NCI-H1436 (cell line): ENCODE measurements at places on chromosomes 7 and 10.
A peak's percentile ranks its signal among the peaks of the same experiment; 100 is the strongest.

DNA sequence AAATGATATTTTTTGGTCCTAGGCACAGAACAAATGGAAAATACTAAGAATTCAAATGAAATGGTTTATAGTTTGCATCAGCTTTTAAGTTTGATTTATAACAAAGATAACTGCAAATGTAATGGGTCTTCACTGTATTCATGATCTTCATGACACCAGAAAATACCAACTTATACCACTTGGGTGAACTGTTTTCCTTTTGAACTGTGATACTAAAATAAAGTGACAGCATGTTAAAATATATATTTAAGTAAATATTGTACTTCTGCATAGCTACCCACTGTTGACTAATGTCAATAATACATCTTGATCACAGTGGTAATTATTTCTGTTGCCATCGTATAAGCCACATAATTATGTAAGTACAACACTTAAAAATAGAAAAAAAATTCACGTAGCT is 442.0 kb upstream of the ANKRD30A start:
- no peak for DNase-seq

DNA sequence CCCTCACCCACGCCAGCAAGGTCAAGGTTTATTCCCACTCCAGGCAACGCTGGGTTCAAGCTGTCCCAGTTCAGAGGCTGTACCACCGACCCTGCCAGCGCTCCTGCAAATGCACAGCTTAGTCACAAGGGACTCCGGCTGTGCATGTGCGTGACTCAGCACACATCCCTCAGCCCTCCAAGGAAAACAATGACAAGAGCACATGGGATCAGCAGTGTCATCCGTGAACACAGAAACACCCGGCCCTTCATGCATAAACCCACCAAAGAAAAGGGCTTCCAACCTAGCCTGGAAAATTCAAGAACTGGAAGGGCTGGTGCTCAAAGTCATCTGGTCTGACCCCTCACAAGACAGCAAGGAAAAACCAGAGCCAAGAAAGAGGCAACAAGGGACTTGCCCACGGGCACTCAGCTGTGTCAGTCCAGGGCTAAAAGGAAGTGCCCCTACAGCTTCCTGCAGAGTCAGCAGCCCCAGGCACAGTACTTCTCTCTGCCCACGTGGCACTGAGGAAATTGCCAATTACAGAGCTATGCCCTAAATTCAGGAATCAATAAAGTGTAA is 106.1 kb downstream of the KCNMA1 start:
- DNase-seq: peak; percentile 68

- no peak for DNase-seq
Observed at GRCh38 chr7:134827436-134827835, 48.0 kb downstream of the CALD1 start.

DNA sequence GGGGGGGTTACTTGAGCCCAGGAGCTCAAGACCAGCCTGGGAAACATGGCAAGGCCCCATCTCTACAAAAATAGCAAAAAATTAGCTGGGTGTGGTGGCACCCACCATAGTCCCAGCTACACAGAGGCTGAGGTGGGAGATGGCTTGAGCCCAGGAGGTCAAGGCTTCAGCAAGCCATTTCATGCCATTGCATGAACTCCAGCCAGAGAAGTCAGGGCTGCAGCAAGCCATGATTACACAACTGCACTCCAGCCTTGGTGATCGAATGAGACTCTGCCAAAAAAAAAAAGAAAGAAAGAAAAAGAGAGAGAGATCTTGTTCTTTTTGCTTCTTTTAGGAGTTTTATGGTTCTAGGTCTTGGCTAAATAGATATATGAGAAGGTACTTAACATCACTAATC is 200.2 kb upstream of the PHYHIPL start:
- no peak for DNase-seq

DNA sequence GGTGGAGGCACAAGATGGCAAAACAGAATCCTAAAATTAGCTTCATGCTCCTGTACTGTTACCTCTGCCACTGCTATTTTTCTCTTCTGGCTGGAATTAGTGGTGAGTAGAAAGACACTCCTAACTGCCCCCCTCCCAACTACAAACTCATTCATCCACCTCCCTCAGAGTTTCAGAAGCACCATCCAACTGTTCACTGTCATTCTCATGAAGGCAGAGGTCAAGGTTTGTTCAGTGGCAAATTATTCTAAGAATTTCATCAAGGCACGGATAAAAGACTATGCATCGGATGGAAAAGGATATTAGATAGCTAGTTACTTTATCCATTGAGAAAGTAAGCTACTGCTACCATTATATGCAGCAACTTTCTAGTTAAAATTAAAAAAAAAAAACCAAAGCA is 59.7 kb downstream of the LRGUK start:
- no peak for DNase-seq

DNA sequence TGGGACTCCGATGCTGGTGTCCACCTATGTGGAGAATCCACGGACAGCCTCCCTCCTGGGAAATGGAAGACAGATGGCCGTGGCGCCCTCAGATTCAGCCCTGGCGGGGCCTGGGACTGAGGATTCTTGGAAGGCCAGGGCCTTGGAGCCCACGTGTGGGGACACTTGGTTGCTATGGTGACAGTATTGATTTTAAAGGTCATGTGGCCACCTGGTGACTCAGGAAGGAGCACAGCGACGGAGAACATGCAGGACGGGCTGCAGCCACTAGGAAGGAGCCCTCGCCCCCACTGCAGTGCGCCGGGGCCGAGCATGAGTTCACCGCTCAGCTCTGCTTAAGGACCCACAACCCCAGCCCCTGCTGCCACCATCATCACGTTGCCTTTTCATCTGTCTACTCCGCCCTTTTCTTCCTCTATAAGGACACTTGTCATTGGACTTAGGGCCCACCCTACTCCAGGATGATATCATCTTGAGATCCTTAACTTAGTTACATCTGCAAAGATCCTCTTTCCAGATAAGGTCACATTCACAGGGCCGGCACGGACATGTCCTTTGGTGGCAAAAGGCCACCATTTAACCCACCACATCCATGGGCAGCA is 3.7 kb upstream of the STK32C start:
- peak; percentile 35 for DNase-seq

DNA sequence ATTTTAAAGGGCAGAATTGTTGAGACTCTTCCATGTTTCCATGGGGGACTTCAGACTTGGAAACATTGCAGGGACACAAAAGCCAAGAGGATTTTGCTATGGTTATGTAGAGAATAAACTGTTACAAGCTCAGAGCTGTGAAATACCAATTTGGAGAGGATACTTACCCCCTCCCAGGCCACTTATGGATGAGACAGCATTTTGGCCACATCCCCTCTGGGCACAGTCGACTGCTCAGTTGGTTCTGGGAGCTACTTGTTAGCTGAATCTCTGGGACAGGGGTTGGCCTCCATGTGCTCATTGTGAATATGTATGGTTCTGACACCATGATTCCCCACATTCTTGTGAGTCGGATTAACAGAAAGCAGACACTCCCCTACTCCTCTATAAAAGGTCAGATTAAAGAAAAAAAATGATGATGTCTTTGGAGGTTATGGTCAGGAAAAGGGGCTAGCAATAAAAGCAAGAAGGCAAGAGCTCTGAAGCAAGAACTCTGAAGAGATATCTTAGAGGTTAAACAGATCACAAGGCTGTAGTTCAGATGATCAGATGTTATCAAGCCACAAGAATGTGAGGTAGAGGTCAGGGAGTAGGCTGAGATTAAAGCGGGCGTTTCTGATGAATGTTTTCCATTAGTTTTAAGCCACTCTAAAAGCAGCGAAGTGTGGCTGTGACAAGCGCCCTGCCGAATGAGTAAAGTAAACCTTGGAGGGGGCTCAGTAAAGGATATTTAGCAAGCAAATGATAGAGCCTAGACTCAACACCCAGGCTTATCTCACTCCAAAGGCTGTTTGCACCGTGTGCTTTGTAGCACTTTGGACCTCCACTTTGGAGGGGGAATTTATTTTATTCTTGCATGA is 17.2 kb downstream of the STAMBPL1 start:
- DNase-seq: no peak

- DNase-seq: no peak
Observed at GRCh38 chr7:148661471-148661870, 37.2 kb upstream of the CUL1 start.

GRCh38 chr7:131106681-131107336 is 220.9 kb upstream of the MKLN1 start:
- no peak for DNase-seq

DNA sequence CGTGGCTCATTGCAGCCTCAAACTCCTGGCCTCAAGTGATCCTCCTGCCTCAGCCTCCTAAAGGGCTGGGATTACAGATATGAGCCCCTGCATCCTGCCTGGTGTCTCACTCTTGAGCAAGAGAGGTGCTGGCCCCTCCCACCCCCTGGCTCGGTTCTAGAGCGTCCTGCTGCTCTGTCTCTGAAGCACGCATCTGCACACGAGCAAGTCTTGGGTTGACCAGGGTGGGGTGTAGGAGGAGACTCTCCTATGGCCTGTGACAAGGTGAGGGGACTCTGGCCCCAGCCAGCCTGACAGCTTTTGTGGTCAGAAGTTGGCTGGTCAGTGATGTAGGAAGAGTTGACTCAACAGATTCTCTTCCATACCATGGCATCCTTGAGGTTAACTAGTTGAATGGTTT is 110.7 kb upstream of the CARD11 start:
- DNase-seq: no peak

DNA sequence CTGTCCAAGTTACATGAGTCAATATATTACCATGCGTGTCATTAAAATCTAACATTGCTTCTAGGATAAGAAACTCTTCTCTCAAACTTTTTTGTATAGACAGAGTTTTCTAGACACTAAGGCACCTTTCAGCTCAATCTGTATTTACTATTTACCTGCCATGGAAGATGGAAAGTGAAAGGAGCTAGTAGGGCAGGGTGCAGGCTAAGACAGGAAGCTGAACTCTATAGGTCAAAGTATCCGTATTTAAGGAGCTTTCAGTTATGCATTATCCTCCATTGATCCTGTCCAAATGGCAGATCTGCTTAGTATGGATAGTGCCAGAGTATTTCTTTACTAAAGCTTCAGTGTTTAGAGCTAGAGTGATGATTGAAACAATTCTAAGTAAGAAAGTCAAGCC is 612.8 kb downstream of the IPMK start:
- no peak for DNase-seq

- DNase-seq: peak; percentile 72
Observed at GRCh38 chr10:60816628-60817397, 38.5 kb downstream of the CDK1 start.

DNA sequence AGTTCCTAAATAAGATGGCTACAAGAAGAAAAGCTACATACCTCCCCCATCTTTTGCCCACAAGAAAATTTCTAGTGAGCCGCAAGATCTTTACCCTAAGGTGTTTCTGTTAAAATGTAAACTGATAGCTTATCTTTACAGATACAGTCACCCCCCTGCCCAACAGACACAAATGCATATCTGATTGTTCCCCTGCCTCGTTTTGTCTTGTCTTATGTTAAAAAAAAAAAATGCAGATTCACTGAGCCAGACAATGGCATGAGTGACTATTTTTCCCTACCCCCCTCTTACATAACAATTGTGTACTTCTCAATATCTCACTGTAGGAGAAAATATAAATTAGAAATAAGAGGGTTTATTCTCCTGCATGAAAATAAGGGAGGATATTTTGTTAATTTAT is 8.5 kb downstream of the ZNF138 start:
- no peak for DNase-seq

- no peak for DNase-seq
Observed at GRCh38 chr10:110160081-110160480, 47.3 kb upstream of the MXI1 start.

DNA sequence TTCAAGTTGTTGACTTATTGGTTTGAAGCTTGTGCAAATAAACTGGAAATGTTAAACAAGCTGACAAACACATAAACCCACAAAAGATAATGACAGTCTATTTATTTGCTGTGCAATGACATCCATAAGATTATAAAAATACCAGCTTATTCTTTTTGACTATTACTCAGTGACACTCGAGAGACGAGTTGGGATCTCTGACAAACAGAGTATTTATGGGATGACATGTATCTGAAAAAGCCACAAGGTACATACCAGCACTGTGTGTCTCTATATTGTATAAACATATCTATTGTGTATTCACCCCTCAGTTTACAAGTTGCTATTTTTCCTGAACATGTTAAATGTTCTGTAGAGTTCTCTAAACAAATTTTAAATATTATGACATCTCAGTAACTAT is 88.9 kb downstream of the CHRM2 start:
- DNase-seq: no peak

DNA sequence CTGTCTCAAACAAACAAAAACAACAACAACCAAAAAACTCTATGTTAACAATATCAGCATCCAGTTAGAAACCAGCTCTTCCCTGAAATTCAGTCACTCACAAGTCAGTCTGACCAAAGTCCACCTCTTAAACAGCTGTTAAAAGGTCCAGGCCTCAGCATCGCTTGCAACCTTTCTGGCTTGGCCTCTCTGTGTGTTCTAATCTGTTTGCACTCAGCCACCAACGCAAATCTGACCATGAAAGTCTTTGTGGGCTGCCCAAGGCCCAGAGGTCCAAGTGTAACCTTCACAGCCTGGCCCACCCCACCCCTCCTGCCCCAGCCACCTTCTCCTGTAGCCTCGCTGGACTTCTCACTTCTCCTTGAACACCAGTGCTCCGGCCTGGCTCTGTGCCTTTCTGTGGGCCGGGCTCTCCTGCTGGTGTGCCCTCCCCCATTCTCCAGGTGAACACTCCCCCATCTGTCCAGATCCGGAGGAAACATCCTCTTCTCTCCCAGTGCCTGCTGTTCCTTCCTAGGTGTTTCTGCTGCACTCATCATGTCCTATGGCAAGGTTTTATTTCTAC is 72.2 kb upstream of the EFCAB10 start:
- no peak for DNase-seq

DNA sequence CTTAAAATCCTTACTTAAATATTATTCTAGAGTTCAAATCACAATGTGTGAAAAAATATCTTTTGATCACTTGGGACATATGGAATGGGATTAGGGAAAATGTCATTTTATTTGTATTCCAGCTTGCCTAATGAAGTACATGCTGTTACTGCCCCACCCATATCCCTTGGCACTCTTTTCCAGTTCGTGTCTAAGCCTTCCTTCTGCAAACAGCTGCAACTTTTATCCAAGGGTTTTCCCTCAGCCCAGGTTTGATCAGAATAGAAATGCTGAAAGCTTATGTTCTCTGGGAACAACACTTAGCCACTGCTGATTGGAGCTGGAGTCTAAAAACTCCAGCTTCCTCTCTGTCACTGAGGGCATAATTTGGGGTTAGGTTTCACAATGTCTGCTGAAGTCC is 214.1 kb upstream of the FAM3C start:
- DNase-seq: no peak

DNA sequence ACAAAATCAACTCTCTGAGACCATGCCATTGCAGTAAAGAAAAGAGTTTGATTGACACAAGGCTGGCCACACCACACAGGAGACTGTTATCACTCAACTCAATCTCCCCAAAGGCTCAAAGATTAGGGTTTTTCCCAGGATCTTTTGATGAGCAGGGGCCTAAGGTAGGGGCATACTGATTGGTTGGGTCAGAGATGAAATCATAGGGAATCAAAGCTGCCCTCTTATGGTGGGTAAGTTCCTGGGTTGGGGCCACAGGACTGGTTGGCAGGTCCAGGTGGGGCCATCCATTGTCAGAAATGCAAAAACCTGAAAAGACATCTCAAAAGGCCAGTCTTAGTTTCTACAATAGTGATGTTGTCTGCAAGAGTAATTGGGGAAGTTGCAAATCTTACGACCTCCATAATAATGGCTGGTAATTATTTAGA is 91.6 kb downstream of the AKR1D1 start:
- no peak for DNase-seq
